ENCODE measurements at places on chromosomes 7 and 10.

- DNase-seq, result no peak
These were observed 14.2 kb downstream of the TFAM start for GRCh38 chr10:58399410-58399809.

DNA sequence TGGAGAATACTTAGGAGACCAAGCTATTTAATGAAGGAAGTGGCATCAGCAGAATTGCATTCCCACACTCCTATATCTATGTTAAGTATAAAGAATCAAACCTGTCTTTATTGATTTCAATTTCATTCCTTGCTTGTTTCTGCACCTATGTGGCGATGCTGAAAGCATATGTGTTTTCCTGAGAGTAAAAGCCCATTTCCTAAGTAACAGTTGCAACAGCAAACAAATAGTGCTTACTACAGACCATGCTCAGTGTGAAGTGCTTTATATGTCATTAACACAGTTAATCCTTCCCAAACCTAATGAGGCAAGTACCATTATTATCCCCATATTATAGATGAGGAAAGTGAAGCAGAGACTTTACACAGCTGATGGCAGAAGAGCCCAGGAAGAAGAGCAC is 552.1 kb downstream of the PARD3 start:
- no peak for DNase-seq

DNA sequence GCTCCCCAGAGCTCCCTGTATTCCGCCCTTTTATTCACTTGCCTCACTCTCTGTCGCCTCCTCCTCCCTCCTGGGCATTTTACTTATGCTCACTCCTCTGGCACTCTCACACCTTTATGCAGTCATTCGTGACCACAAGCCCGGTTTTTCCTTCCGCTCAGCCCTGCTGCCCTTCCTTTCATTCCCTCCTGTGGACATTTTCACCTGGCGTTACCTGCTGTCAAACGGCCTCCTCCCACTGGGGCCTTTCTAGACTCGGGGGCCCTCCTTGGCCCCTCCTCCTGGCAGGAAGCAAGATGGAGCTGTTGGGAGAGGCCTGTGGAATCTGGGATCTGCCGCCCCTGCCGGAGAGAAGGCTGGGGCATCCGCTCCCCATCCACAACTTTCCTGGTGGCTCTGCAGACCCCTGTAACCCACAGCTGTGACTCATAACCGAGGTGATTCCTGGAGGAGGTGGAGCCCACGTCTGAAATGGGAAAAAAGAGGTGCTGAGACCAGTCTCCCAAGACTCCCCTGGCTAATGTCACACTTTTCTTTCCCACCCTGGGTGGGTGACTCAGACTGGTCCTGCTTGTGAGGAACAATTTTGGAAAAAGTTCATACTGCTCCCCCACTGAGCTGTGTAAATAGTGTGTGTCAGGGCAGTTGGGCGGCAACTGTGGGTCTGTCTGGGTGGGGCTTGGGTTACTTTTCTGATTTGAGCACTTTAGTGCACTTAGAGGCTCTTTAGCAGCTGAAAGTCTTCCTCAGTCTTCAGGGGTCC is 1.2 kb downstream of the VCL start:
- DNase-seq, result peak; percentile 67

GRCh38 chr10:119257899-119258419 is 50.6 kb downstream of the GRK5 start:
- DNase-seq, result no peak

DNA sequence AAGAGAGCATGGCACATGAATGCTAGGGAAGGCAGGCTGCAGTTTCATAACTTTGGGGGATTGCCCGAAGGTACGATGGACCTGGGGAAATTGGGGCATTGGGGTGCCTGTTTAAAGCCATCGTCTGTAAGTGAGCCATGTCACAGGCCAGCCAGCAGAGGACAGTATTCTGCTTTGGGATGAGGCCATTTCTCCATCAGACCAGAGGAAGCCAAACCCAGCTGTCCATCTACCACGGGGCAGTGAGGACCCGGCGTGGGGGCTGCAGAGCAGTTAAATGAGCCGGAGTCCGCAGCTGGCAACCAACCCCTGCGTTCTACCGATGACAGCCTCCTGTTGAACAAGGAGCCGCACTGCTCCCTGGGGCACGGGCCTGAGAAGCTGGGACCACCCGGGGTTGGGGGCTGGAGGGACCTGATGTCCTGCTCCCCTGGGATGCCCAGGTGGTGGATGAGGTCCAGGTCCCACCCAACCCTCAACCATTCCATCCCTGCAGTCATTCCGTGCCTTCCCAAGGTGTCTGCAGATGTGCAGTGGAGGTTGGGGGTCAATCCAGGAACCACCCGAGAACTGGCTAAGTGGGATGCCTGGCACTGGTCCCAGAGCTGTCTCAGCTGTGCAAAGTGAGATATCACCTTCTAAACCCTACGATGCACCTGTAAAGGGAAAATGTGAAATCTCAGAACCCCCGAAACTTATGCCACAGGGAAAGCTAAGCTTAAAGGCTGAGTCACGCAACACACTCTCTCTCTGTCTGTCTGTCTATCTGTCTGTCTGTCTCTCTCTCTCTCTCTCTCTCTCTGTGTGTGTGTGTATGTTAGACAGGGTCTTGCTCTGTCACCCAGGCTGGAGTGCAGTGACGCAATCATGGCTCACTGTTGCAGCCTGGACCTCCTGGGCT is 12.1 kb upstream of the RHBDD2 start:
- peak; percentile 56 for DNase-seq

DNA sequence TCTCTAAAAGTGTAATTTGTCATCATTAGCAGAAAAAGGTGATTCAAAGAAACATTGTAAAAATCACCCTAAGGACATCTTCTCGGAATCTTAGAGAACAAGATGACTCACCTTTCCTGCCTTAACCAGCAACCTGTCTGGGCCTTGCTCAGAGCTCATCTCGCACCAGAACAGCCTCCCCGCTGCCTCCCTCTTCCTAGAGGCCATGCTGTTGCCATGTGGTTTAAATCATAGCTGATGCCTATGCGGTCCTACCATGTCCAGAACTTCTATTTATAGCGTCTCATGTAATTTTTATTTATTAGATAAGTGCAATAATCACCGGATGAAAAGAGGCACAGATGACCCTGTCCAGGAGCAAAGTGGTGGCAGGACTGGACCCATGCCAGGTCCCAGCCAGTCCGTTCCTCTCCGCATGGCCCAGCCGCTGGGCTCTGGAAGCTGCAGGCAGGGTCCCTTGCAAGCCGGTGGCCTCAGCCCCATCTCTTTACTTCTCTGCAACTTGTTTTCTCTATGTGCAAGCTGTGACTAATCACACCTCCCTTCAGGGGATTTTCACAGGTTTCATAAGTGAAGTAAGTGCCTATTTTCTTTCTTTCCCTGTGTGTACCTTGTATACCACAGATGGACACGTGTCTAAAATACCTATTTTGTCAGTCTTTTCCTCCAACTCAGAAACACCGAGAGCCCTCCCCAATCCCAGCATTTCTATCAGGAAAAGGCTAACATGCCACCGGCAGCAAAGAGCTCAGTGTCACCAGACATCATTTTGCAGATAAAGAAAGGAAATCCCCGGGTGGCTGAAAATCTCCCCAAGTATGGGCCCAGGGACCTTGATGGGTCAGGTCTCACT is 27.1 kb downstream of the KLF6 start:
- DNase-seq, result no peak

Data from left renal cortex interstitium (tissue), 4 donors.